ENCODE measurements at places on chromosomes 3 and 15.

DNA sequence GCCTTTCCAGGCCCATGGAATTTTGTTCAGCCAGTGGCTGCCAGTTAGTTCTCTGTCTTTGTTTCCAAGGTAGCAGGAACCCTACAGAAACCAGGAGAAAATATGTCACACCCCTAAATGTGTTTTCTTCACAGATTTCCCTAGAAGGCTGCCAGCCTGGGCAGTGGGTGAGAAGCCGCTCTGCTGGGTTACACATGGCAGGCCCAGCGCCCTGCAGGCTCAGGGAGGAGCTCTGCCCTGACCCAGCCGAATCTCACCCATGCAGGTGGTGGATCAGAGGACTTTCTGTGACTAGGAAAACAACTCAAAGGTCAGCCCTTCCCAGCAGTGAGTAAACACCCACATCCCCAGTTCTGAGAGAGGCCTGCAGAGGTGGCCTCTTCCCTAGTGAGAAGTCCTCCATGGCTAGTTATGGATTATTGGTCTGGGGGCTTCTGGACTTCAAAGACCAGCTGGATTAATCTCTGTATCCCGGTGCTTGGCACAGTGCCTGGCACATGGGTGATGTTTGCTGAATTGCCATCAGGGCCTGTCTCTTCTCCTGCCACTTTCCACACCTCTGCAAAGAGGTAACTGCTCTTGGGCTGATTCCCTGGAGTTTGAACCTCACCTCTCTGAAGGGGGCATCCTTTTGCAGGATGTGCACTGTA is 34.7 kb upstream of the BDH1 start:
- no peak for DNase-seq

DNA sequence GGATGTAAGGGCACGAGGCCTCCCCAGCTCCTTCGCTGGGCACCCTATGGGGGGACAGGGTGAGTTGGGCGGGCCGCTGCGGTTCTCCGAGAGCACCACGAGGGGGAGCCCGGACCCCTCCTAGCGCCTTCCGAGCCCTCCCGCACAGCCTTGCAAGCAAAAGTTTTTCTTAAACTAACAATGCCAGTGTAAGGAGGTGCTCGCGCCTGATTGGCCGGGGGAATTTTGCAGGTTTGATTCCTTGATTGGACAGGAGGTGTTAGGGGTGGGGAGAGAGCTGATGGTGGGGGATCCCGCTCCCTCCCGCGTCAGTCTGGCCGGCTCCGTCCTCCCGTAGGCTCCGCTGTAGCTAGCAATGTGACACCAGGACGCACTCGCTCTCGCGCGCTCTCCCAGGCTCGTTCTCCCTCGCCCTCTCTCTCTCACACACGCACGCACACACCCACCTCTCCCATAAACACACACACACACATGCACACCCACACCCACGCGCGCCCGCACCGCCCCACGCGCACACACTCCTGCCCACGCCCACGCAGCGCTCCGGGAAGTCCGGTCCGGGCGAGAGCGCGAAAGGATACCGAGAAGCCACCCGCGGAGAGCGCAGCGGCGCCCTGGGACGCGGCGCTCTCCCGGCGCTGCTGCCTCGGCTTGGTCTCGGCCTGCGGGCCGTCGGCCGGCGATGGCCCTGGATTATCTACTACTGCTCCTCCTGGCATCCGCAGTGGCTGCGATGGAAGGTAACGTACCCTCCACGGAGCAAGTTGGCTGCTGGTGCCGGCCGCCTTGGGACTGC is at the start of gene EPHB1:
EPHB1 (plus strand) TSS at position 311 of the 796 bp plus-strand sequence.
- DNase-seq: peak; percentile 71

GRCh38 chr3:194344012-194344411 is 7.1 kb downstream of the CPN2 start:
- DNase-seq: peak; percentile 66

DNA sequence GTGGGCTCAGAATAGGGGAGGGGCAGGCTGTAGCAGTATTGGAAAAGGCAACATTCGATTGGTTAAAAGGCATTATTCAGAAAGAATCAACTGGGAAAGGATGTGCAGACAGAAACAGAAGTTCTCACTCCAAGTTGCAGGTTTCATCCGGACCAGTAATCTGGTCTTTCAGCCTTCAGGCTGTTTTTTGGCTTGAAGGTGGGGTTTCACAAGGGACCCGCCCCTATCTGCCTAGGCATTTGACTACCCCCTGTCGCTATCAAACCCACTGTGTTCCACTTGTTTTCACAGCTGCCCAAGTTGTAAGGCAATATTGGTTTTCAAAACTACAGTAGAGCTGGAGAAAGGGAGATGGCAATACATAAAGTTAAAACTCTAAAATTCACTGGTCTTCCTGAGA is 96.9 kb downstream of the VPS8 start:
- DNase-seq: no peak

- DNase-seq: no peak
Observed at GRCh38 chr15:73770050-73770449, 16.9 kb upstream of the INSYN1 start.

GRCh38 chr3:143628971-143629370 is 219.3 kb downstream of the SLC9A9 start:
- DNase-seq: no peak

DNA sequence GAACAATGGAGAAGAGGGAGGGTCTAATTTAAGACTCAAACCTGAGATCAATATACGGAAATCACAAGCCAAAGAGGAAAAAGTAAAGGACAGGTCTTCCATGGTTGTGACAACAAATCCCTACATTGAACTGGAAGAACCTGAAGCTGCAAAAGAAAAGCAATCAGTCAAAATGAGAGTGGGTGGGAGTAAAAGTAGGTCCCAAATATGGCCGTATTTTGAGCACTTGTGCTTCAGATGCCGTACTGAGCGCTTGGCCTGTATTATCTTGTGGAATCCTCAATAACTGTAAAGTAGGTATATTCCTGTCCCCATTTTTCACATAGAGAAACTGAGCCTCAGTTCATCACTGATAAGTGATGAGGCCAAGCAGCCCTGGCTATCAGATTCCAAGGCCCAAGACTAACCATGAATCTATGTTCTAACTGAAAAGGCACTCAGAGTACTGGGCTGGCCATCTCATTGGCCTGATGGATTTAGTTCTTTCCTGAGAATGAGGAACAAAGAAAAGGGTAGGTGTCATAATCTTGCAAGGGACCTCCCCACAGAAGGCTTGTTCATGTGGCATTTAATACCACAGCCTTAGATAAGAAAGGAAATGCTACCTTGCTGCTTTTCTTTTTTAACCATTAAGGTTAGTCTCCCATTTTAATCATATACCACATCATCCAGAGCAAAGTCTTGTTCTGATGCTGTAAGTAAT is 52.5 kb downstream of the LRRN1 start:
- DNase-seq: no peak

DNA sequence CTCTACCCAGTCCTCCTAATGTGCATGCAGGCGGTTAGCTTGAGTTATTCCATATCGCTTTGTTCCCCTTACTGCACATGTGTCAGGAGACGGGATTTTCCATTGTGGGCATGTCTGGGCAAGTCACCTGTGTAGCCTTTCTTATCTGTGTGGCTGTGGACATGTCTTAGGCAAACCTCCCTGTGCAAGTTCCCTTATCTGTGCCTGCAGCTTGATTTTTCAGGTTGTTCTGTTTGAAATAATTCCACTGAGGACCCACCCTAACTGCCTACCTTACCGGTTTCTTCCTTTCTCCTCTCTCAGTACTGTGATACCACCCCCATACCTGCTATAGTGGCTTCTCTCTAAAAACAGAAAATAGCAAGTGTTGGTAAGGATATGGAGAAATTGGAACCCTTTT is 113.6 kb downstream of the NEO1 start:
- DNase-seq: no peak

DNA sequence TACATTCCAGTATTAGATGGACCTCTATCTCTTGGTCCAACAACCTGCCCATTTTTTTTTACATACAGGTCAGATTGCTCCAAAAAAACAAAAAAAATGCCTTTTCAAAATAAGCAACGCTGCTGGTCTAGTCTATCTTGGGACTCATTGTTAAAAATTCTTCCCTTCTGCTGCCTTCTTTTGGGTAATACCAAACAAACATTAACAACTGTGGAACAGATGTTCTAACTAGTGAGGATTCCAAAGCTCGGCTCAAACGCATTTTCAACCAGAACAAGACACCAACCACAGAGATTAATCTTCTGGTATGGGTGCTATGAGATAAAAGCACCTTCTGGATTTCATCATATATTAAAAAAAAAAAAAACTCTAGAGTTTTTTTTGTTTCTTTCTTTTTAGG is 24.7 kb downstream of the ARHGAP31 start:
- DNase-seq: no peak

DNA sequence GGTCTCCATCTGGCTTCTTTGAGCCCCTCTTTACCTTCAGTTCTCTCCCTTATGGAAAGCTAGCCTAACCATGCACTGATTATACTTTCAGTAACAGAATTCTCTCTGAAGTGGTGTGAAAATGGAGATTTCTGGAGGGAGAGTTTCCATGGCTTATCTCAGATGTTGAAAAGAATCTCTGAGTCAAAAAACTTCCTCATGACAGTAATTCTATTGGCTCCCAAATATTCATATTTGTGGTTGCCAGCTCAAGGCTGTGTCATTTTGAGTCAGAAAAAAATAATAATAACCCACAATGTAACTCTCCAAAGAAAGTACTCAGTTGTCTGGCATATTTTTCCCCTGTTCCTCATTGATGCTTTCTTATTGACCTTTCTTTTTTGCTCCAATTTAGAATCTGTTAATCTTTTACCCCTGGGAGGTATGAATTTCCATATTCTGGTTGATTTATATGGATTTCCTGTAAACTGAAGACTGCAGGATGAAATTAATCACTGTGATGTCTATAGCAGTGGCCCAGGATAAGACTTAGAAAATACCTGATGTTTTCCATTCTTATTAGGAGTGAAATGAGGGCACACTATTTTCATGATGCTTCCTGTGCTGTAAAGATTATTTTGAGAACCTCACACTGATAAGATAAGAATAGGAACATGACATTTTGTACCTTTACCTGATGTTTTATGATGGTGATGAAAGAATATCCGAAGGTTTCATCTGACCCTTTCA is 149.5 kb upstream of the EPHA3 start:
- no peak for DNase-seq

GRCh38 chr3:72361990-72362389 is 486.3 kb downstream of the SHQ1 start:
- DNase-seq: no peak

- DNase-seq: peak; percentile 91
Observed at GRCh38 chr3:56702490-56703315, 19.6 kb upstream of the TASOR start.

DNA sequence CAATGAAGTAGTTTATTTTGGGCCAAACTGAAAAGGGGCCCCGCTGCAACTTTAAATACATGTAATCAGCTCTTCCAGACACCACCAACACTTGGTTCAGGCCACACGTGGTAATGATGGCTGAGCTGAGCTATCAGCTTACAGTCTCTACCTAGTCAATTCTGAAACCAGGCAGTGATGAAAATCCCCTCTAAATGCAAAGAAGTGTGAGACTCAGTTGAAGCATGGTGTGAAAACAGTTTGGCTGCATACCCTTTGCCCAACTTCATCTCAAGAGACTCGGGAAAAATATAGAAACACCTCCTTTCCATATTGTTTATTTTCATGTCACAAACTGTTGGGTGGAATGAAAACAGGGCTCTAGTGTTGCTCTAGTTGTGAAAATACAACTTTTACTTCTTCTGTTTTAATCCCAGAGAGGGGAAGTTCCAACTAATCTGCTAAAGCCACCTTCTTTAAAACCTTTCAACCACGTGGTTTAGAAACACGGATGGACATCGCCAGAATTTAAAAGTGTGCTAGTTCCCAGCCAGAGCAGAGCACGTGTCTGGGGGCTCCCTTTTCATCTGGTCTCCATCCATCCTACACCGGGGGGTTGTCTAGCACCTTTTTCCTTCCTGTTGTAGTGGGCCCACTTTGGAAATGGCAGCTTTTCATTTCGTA is 229.1 kb downstream of the EPHB1 start:
- DNase-seq: no peak

DNA sequence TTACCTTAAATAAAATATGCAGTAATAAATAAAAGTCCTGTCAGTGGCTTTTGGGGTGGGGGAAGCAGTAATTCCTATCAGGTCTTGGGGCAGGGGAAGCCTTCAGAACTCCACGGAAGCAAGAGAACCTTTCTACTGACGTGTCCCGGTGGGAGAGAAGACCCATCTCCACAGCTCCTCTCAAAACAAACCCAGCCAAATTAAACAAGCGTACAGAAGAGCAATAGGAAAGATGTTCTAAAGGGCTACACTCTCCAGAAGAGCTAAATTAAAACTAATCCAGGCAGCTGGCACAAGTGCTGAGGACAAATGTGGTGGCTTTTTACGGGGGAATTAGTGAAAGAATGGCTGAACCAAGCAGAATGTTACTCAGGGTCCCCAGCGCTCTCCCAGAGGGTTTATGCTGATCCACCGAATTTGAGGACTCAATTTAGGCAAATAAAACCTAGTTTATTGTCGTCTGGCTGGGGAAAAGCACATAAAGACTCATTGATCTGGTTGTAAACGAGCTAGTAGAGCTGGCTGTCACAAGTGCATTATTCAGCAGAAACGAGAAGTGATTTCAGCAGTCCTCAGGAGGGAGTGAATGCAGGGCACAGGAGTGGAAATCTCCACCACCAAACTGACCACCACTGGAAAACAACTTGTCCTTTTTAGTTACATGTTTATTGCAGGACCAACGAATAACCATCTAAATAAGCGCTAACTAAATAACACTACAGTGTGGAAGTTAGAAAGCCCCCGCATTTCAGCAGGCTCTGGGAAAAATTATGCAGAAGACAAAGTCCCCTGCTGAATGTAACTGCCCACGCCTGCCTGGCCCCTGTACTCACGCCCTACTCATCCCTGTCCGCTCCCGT is 13.5 kb downstream of the BFSP2 start:
- DNase-seq: no peak

DNA sequence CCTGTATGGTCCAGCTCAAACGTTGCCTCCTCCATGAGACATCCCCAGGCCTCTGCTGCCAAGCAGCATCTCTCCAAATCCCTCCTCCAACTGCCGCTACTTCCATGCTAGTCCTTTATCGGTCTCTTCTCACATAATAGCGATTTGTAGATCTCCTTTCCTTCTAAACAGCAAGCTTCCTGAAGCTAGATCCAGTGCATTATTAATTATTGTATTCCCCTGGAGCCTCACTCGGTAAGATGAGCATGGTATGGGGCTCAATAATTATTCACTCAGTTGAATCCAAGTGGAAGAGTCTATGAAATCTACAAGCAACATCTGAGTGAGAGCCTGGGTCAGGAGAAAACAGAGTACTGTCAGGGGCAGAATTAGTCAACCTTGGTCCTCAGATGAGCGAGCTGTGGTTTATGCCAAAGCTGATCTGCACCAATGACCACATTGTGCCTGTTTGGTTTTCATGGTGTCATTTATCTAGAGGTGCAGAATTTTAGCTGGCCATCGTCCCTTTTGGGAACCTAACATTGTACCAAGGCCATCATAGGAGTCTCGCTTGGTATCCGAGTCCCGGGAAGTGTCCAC is 93.8 kb upstream of the UBE2E1 start:
- DNase-seq: no peak
